ENCODE measurements at places on chromosomes 2 and 18.
A peak's percentile ranks its signal among the peaks of the same experiment; 100 is the strongest.

GRCh38 chr2:186617771-186618170, 27.9 kb downstream of the ITGAV start:
- DNase-seq, result no peak

DNA sequence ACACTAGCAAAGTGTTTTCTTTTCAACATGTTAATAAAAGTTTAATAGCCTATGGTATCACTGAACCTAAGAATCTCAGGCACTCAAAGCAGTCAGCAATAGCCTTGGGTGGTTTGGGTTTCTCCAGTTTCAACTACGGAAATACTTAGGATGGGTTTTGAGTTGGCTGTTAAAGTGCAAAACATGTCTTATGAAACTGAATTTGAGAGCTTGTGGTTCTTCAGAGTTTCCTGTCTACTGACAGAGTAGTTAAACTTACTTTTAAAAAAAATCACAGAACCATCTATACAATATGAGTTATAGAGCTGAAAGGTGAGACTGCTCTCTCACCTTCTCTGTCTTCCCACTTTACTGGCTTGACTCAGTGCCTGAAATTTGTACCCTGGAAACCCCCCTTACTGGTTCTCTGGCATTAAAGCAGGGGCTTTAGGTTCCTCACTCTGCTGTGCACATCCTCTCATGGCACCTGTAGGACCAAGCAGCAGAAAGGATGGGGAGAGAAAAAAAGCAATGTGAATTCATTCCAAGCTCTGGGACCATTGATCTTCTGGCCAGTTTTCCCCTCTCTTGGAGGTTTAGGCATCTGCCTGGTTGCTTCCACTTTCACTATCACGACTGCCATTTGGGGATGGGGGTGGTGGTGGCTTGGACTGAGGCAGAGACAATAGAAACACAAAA, 18.1 kb downstream of the CCDC141 start:
- peak; percentile 36 for DNase-seq

GRCh38 chr2:10414591-10414990, 33.5 kb downstream of the ODC1 start:
- DNase-seq, result no peak

DNA sequence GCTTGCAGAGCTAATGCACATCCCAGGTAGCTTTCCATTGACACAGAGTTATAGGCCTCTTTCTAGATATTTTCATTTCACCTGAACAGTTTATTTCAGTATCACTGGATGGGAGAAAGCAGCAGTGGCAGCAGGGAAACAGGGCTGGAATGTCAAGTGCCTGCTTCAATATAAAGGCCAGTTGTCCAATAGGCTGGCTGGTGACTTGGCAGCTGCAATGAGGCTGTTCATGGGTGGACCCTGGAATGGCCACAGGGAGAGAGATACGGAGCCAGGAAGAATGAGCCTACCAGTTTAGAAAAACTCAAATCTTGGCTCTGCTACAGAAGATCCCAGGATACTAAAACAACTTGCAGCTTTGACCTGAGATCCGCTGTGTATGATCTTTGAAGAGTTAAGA, 185.0 kb downstream of the BCL11A start:
- DNase-seq, result no peak

DNA sequence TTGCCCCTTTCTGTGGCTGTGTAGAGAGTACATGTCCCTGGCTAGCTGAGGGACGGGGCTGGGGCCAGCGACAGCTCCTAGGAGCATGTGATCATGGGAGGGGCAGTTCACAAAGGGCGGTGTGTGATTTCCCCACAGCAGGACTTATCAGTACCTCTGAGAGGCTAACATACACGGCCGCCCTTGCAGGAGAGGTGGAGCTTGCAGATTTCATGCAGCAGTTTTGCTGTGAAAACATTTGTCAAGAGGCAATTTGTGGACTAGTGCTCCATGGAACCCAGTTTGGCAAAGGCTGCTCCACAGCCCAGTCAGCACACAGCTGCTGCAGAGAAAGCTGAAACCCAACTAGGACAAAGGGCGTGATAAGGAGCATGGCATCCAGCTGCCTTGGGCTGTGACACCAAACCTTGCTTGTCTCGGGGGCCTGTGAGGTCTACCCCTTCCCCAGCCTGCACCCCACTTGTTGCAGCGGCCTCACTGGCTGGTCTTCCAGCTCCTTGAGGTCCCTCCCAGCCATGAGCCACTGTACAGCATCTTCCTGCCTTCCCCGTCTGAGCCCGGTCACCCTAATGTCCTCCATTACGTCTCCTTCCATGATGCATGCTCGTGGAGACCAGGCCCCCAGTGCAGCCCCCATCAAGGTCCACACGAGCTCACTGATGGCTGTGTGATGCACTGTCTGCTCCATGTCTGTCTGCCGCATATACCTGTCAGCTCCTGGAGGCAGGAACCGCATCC, 121.4 kb upstream of the HDAC4 start:
- no peak for DNase-seq

- DNase-seq, result no peak
These were observed 279.7 kb upstream of the FIGN start for GRCh38 chr2:164015328-164016123.

GRCh38 chr2:236787885-236788284, 218.3 kb downstream of the ACKR3 start:
- no peak for DNase-seq

- no peak for DNase-seq
These were observed 18.9 kb downstream of the ATP8B1 start for GRCh38 chr18:57784034-57784800.

- DNase-seq, result no peak
These were observed 301.8 kb upstream of the ID2 start for GRCh38 chr2:8380026-8380425.

- no peak for DNase-seq
These were observed 747.5 kb upstream of the ZEB2 start for GRCh38 chr2:145267451-145267850.

DNA sequence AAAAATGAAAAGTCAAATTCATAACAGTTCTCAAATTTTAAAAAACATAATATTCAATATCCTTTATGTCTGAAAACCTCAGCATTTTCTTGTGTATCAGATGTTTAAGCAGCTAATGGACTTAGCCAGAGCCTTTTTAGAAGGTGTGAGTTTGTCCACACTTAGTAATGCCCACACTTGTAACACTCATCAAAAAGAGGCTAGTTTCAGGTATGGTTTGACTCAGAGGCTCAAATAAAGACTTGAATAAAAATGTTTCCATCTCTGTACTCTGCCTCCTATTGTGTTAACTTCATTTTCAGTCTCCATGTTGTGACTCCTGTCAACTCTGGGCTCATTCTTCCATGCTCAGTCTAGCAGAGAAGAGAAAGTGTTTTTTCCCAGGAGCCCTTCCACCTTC, 311.6 kb downstream of the IRS1 start:
- DNase-seq, result no peak
